ENCODE measurements at places on chromosomes 13 and 19. TPM values are rescaled to one million over a fixed set of nuclear protein-coding genes. Genes with fewer than 3 reads are reported as not detected.
A peak's percentile ranks its signal among the peaks of the same experiment; 100 is the strongest.

DNA sequence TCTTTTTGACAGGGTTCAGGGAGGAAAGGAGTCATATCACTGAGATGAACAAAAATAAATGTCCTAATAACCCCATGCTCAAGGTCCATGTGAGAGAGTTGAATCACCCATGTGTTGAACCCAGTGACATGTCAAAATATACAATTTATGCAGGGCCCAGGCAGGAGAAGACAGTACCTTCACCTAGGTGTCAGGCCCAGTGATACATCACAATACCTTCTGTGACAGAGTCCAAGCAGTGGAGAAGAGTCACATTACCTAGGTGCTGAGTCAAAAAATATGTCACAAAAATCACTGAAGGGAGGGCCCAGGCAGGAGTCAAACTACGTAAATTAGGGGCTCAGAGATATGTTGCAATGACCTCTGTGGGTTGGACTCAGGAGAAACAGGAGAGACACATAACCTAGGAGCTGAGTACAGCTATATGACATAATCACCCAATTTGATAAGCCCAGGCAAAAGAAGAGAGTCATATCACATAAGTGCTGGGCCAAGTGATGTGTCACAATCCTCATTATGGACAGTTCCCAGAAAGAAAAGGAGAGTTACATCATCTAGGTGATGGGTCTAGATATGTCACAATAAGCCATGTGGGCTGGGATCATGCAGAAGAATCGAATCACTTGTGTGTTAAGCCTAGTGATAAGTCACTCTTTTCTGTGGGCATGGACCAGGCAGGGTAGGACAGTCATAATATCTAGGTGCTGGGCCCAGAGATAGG lies 13.8 kb upstream of the ZNF724 start:
- peak; percentile 11 for DNase-seq

Gene PTH2
- polyA plus RNA-seq = not detected

GRCh38 chr19:57282011-57282643 lies 1.8 kb downstream of the ZNF460 start:
- no peak for DNase-seq

DNA sequence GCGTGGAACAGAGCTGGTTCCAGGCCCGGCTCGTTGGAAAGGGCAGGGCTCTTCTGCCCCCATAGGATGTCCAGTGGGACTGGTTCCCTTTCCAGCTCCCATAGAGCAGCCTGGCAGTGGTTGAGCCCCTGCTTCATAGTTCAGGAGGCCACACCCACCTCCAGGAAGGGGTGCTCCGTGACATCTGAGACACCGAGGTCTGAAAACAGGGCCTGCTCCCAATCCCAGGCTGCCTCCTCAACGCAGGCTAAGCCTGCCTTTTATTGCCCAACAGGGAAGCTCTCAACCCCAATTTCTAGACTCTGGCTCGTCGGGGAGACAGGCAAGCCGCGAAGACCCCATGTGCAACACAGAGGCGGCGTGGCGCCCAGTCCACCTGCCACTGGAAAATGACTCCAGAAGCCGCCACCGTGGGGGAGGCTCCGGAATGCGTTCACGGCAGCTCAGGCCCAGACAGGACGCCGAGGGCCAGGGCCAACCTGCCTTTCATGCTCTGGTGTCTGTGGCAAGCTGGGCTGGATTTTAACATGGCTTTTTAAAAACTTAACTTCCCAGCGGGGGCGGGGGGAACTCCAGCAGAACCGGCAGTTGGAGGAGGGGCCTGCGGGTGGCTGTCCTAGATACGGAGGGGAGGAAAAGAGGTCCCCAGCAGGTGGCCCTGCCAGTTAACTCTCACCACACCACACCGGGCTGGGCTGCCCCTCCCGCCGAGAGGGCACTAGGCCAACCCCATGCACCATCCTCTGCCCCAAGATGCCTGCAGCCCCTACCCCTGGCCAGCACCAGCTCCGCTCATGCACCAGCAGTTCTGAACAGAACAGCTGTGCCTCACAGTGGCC lies 17.9 kb upstream of the TINCR start:
- DNase-seq = no peak

GRCh38 chr13:73983109-73983508 lies 151.1 kb downstream of the KLF12 start:
- DNase-seq = no peak

GRCh38 chr13:24083141-24083540 lies 77.4 kb upstream of the SPATA13 start:
- DNase-seq = no peak

Gene CBLC
- not detected for polyA plus RNA-seq

Gene SIGLEC12
- polyA plus RNA-seq = 0.24 TPM

GRCh38 chr13:30934381-30934780 lies 1.9 kb downstream of the TEX26 start:
- no peak for DNase-seq

DNA sequence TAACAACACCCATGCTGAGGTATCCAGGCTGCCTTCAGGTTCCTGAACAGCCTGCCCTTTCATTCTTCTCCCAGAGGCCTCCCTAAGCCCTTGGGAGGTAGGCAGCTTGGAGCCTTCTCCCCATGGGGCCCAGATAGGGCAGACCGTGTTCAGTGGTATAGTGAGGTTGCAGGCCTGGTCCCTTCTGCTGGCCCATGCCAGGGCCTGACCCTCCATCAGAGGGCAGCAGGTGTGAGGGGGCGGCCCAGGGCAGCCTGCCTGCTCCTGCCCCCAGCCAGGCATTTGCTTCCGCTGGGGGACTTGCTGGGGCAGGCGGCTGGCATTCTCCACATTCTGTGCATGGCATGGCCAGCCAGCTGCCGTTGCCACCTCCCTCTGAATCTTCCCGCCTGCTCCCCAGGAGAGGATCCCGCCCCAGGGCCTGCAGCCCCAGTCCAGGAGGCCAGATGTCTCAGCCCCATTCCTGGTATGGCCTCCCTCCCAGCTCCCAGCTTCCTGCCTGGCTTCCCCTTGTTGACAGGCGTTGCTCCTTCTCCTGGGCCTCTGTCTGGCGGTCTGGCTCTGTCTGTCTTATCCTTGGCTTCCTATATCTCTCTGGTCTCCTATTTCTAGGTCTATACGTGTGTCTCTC lies 8.9 kb downstream of the CIC start:
- no peak for DNase-seq

Gene LGALS4
- polyA plus RNA-seq = 0.92 TPM

Gene OR4F17
- not detected for polyA plus RNA-seq

Gene CSNK1G2
- polyA plus RNA-seq = 20.3 TPM

DNA sequence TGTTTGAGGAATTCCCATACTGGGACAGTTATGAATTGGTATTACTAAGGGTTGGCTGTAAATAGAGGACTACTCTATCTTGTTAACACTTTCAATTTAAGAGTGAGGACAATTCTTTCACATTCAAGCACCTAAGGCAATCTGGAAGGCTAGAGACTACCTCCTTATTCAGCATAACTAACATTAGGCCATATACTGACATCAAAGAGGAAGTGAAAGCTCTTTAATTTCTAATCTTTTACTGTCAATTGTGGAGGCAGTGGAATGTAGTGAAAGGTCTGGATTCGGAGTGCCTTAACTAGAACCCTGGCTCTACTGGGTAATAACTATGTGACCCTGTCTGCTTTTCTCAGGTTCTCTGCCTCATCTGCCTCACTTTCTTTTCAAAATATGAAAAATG lies 134.0 kb downstream of the UFM1 start:
- no peak for DNase-seq

DNA sequence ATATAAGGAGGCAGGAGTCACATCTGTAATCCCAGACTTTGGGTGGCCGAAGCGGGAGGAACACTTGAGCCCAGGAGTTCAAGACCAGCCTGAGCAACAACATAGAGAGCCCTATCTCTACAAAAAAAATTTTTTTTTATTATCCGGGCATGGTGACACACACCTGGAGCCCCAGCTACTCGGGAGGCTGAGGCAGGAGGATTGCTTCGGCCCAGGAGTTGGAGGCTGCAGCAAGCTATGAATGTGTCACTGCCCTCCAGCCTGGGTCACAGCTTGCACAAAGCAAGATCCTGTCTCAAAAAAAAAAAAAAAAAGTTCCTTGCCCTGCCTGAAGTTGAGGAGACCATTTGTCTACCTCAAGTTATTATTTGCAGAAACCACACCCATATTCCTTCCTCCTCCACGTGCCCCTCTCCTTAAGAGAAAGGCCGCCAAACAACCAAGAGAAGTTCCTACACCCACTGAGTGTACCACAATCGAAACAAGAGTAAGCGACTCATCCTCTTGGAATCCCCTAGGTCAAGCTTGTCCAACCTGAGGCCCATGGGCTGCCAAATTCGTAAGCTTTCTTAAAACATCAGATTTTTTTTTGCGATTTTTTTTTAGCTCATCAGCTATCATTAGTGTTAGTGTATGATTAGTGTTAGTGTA lies 2.2 kb downstream of the ABCC4 start:
- no peak for DNase-seq

DNA sequence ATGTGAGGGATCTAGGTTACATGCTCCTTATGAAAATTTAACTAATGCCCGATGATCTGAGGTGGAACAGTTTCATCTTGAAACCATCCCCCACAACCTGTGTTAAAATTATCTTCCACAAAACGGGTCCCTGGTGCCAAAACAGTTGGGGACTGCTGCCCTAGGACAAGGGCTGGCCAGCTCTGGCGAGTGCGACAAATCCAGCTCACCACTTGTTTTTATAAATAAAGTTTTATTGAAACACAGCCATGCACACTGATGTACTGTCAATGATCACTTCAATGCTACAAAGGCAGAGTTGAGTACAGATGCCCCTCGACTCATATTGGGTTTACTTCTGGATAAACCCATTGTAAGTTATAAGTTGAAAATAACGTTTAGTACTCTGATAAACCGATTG lies 235.3 kb downstream of the ATP8A2 start:
- no peak for DNase-seq

Gene ISOC2
- polyA plus RNA-seq = 14.9 TPM

DNA sequence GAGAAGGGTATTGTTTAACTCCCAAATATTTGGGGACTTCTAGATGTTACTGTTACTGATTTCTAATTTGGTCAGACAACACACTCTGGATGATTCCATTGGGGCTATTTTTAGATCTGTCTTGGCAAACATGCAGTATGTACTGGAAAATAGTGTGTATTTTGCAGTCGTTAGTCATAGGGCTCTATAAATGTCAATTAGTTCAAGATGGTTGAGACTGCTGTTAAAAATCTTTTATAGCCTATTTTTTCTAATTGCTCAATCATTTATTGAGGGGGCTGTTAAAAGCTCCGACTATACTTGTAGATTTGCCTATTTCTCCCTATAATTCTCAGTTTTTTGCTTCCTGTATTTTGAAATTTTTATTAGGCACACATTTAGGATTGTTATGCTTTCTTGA lies 31.4 kb downstream of the PPP5C start:
- no peak for DNase-seq

Gene OR10H1
- not detected for polyA plus RNA-seq

Measured in CD14-positive monocyte (primary cell).